Stimulated activated CD4-positive, alpha-beta T cell treated with anti-CD3 and anti-CD28 coated beads, TNF-alpha, amount 100 ng/mL, for 48 hours (primary cell): ENCODE measurements at places on chromosomes 11 and 22.

- DNase-seq = no peak
Measured at GRCh38 chr11:27254744-27255446, 108.1 kb downstream of the CCDC34 start.

- no peak for DNase-seq
Measured at GRCh38 chr11:7020183-7020917, at the start of the genes NLRP14 and ZNF214. Gene NLRP14, plus strand, starts transcription at chr11:7020479. Its CDS starts 18,108 bp downstream, at chr11:7038587. Gene ZNF214, minus strand, starts transcription at chr11:7020346. Its CDS starts 17,511 bp downstream, at chr11:7002835.

DNA sequence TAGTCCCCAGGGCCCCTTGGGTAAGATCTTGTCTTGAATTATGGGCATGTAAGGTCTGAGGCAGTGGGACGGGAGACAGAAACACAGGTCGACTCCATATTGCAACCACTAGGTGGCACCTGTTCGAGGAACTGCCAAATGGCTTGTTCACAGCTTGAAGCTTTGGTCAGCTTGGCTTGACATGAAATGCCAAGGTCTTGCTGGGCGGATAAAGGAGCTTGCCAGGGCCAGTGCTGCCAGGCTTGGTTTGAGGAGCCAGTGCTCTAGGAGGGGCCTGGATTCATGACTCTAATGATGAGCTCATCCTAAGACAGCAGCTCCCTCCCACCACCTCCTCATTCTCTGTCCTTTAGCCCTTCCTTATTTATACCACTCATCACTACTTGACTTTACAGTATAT, 11.9 kb upstream of the NRIP3 start:
- DNase-seq = peak; percentile 28

DNA sequence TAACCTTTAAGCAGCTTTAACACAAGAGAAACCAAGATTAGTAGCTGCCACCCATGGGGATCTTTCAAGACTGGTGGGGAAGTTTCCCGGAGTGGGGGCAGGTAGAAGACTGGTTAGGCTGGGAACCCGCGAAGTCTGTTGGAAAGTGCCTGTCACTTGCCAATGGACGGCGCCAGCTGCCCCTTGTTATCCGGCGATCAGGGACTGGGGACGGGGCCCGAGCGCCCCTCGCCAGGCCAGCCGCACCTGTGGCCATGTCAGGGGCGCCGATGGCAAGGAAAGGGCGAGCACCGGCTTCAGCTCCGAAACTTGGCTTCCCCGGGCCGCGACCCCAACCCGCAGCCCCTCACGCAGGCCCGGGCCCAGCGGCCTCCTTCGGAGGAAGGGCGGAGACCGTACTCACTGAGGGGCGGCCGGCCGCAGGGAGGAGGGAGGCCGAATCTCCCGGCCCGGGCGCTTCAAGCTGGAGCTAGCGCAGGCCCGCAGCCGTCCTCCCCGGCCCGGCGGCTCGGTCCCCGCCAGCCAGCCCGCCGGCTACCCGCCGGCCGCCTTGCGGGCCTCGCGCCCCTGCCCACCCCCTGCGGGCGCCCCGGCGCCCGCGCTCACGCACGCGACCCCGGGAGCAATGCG, 539 bp downstream of the EIF4ENIF1 start:
- no peak for DNase-seq

DNA sequence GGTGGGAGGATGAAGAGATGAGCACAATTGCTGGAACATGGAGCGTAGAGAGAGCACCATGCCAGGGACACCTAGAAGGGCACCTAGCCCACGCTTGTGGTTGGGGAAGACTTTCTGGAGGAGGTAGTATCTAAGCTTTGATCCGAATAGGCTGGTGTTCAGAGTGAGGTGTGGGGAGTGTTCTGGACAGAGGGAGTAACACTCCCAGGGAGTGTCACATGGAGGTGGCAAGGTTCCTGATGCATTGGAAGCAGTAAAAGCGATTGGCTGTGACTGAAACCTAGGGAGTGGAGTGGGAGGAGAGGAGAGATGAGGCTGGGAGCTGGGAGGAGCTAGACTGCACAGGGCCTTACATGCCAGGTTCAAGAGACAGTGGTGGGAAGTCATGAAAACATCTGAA, 188.0 kb upstream of the NCAM1 start:
- DNase-seq = no peak

DNA sequence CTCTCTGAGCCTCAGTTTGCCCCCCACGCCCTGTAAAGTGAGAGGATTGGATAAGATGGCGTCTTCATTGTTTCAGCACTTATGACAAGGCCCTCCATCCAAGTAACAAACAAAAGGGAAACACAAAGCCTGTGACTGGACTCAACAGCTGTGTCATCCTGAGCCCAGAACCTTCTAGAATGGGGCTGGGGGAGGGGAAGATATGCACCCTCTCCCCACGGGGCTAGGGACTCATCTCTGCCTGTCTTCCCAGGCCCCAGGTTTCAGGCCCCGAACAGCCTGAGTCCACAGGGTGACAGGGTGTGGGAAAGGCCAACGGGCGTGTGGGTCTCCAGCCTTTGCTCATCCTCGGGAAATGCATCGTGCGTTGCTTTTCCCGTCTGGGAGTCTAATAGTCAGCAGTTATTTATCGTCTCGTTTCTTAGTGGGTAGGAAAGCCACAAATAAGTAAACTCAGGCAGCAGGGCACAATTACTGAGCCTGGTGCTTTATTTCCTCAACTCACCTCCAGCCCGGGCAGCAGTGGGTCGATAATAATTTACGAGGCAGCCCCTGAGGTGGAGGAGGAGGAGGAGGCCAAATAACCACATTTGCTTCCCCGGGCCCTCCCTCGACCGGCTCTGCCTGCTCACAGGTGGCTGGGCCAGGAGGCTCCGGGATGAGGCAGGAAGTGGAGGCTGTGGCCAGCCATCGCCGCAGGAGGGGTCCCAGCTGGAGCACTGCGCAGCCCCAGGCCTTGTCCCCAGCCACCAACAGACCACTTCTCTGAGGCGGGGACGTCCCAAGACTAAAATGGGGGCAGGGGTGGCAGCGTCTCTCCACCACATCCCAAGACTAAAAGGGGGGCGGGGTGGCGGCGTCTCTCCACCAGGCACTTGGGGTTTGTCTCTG, 54.4 kb downstream of the FLRT1 start:
- no peak for DNase-seq

DNA sequence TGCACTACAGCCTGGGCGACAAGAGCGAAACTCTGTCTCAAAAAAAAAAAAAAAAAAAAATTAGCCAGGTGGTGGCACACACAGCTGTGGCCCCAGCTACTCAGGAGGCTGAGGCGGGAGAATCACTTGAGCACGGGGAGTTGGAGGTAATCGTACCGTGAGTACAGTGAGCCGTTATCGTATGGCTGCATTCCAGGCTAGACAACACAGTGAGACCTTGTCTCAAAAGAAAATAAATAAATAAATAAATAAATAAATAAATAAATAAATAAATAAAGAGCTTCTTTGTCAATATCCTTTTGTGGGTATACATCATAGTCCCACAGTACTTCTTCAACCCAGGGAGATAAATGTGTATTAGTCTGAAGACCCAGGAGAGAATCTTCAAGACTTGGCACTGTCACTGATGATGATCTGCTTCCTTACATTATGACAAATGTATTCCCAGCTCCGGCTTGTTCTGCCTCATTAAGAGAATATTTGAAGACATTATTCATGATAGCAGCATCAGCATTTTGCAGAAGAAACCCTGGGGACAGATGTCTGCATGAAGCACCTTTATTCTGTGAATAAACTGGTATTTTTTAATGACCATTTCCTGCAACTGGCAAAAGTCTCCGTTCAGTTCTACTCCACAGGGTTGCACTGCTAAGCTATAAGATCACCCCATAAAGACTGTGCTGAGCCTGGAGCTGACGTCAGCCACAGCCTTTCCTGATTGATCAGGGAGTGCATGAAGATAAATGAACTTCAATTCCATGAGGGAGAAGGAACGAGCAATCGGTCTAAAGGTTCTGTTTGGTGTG, 1.6 kb upstream of the ACY3 start:
- DNase-seq = no peak

DNA sequence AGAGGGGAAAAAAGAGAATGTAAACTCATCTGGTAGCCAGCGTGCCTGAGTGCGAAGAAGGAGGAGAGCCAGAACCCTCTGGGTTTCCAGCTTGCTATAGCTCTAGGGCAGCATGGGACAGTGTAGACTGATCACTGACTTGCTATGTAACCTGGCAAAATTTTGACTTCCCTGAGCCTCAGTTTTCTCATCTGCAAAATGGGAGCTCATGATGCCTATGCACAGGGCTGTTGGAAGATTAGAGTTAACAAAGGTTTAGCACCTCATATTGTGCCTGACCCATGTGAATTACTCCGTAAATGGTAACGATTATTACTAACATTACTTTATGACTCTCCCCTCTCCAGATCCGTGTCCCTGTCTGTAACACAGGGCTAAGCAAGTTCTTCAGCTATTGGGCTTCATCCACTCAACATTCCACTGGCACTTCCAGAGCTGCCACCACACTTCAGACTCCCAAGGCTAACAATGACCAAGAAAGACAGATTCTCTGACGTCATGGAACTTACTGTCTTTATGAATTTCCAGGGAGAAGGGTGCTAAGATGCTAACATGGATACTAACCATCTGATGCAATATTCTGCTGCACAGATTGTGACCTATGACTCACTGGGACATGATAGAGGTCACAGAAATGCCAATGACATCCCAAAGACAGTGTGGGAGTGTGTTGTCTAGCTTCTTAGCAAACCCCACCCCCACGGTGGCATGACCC, 195.2 kb downstream of the TRIM29 start:
- no peak for DNase-seq

- DNase-seq = no peak
Measured at GRCh38 chr22:30607300-30607930, 441 bp downstream of the TCN2 start.

GRCh38 chr22:28983190-28983589, 78.4 kb downstream of the C22orf31 start:
- no peak for DNase-seq

- no peak for DNase-seq
Measured at GRCh38 chr22:20586403-20586745, 79.0 kb downstream of the MED15 start.

DNA sequence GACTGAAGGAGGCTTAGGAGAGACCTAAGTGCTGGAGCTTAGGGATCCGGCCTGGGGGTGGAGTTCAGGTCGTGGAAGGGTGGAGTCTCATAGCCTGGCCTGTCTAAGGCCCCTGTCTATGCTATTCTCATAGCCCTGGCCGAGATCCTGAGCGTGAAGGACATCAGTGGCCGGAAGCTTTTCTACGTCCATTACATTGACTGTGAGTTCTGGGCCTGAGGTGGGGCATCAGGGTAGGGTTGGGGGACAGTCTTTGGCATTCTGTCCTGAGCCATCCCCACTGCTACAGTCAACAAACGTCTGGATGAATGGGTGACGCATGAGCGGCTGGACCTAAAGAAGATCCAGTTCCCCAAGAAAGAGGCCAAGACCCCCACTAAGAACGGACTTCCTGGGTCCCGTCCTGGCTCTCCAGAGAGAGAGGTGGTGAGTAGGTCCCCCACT, 603 bp downstream of the KAT5 start:
- DNase-seq = no peak

GRCh38 chr11:59660621-59661020, 8.2 kb downstream of the PATL1 start:
- no peak for DNase-seq

- DNase-seq = no peak
Measured at GRCh38 chr11:1673446-1674172, 23.4 kb upstream of the KRTAP5-6 start.

GRCh38 chr22:42072606-42073330, 1.3 kb upstream of the PHETA2 start:
- DNase-seq = no peak

DNA sequence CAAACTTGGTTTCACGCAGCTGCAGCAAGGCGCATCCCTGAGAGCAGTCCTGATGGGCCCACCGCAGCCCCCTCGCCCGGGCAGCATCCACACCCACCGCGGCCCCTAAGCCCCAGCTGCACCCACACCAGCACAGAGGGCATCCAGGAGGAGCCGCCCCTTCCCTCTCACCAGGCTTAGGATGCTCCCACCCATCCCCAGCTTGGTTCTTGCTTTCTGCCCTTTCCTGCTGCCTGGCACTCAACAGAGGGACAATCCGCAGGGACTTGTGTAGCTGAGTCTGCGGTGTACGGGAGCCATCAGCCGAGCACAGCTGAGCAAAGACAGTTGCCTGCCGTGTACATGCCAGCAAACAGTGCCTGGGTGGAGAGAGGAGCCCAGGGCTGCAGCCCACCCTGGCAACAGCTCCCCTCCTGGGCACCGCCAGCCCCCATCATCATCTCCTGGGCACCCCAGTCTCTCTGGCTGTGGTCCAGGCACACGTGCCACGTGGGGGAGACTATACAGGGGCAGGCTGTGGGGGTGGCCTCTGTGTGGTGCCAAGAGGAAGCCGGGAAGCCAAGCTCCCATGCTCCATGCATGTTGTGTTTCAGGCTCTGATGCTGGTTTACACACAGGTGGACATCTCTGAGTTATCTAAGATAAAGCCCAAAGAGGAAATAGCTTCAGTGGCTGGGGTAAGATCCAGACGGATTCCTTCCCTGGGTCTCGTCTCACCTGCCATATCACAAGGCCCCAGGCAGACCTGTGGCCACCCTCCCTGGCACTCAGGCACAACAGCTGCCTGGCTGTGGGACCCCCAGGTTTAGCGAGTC, 36.0 kb upstream of the GNB1L start:
- no peak for DNase-seq

DNA sequence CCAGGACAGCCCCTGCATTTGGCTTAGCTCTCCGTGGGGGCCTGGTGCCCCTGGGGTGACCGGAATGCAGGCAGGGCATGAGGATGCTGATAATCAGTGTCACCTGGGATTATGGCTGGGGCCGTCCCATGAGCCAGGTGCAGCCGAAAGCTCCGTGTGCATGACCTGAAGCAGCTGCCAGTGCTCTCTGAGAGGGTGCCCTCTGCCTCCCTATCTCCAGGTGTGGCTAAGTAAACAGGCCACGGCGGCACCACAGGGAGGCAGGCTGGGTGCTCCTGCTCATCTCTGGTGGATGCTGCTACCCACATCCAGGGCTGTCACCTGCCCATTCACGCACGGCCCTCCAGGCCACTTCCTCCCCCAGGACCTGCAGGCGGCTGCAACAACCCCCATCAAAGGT, 29.8 kb downstream of the DUSP8 start:
- no peak for DNase-seq

GRCh38 chr11:119056421-119056999, 495 bp downstream of the HYOU1 start:
- no peak for DNase-seq

GRCh38 chr22:47616396-47617020, 854.1 kb downstream of the TBC1D22A start:
- DNase-seq = no peak

GRCh38 chr11:93323747-93324146, 6.8 kb upstream of the DEUP1 start:
- DNase-seq = no peak

DNA sequence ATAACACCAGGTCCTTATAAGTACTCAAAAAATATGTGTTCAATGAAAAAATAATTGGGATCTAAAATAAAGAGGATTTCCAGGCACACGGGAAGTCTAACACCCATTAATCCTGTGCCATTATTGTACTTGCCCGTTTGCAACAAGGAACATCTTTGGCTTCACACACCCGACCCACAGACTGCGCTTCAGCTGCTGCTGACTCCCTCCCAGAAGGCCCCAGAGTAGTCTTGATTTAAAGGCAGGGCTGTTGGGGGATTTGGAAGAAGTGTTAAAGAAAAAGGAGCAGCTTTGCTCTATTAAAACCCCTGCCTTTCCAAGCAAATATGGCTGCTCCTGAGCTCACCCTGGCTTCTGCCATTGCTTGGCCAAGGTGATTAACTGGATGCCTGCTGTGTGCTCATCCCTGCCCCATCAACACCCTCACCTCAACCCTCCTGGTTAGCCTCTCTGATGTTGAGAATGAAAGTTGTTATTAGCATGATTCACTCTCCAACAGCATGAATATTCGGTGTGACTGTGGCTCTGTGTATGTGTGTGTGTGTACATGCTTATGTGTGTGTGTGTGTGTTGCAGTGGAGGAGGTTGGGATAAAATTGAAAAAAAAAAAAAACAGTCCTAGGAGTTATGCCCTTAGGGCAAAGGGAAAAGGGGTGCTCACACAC, 76.1 kb downstream of the KIRREL3 start:
- DNase-seq = no peak
